ENCODE measurements at places on chromosomes 4 and X. TPM values are rescaled to one million over a fixed set of nuclear protein-coding genes. Genes with fewer than 3 reads are reported as not detected.

GRCh38 chr4:185657183-185657582, 121.9 kb upstream of the PDLIM3 start:
- DNase-seq: no peak
- no peak overlapping the region for H3K4me3 ChIP-seq
- H3K27ac ChIP-seq: peak overlapping the region; percentile 1
- H3K27me3 ChIP-seq: peaks cover 4% of the 10 kb centered on the region

- peak overlapping the region; percentile 95 for H3K27ac ChIP-seq
- no peaks in the 10 kb centered on the region for H3K27me3 ChIP-seq
- no peaks in the 10 kb centered on the region for H3K36me3 ChIP-seq
- H3K4me1 ChIP-seq: peaks cover 5% of the 10 kb centered on the region
- DNase-seq: peak; percentile 31
Measured at GRCh38 chrX:153794897-153795816, 689 bp downstream of the SSR4 start.

- H3K27ac ChIP-seq: no peak overlapping the region
- peaks cover 10% of the 10 kb centered on the region for H3K4me1 ChIP-seq
- no peaks in the 10 kb centered on the region for H3K36me3 ChIP-seq
- DNase-seq: peak; percentile 9
- peaks cover 3% of the 10 kb centered on the region for H3K27me3 ChIP-seq
Measured at GRCh38 chr4:7463566-7464258, 29.0 kb upstream of the PSAPL1 start.

GRCh38 chrX:12777670-12778069, 13.5 kb upstream of the PRPS2 start:
- no peak for DNase-seq
- H3K36me3 ChIP-seq: no peaks in the 10 kb centered on the region
- no peak overlapping the region for H3K27ac ChIP-seq
- peaks cover 1% of the 10 kb centered on the region for H3K27me3 ChIP-seq

DNA sequence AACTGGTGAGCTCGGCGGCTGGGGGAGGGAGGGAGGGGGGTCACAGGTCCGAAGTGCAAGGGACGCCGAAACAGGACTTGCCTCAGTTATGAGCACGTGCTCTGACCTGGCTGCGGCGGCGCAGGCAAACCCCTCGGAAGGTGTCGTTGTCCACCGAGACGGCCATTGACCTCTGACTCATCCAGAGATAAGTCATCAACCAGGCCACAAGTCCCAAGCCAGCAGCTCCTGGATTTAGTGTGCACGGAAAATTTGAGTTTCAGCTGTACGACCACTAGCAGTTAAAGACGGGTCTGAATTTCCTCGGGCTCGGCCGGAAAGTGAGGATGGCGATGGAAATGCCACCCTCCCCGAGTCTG, 674 bp downstream of the SH3D19 start:
- no peak overlapping the region for H3K27ac ChIP-seq
- H3K36me3 ChIP-seq: no peaks in the 10 kb centered on the region
- peaks cover 4% of the 10 kb centered on the region for H3K27me3 ChIP-seq
- H3K4me1 ChIP-seq: no peaks in the 10 kb centered on the region
- DNase-seq: peak; percentile 32

GRCh38 chr4:16034010-16034748, 49.6 kb downstream of the PROM1 start:
- H3K4me1 ChIP-seq: peaks cover 23% of the 10 kb centered on the region
- H3K36me3 ChIP-seq: no peaks in the 10 kb centered on the region
- no peak overlapping the region for H3K27ac ChIP-seq
- no peak overlapping the region for H3K4me3 ChIP-seq
- H3K27me3 ChIP-seq: peaks cover 2% of the 10 kb centered on the region

Gene CT45A5
- total RNA-seq: not detected
